Smooth muscle cell of the brain vasculature (primary cell): ENCODE measurements at places on chromosomes 11 and 22.

DNA sequence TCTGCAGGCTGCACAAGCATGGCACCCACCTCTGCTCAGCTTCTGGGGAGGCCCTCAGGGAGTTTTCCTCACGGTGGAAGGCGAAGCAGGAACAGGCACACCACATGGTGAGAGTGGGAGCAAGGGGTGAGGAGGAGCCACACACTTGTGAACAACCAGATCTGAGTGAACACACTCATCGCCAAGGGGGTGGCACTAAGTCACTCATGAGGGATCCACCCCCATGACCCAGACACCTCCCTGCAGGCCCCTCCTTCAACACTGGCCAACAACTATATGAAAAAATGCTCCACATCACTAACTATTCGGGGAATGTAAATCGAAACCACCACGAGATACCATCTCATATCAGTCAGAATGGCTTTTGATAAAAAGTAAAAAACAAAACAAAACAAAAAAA, 722 bp upstream of the KRTAP5-2 start:
- DNase-seq = no peak

- no peak for DNase-seq
Observed at GRCh38 chr11:68581439-68581838, 102.9 kb upstream of the GAL start.

- no peak for DNase-seq
Observed at GRCh38 chr11:62030071-62030684, 62.7 kb upstream of the FTH1 start.

GRCh38 chr11:130068546-130068985, 1.1 kb upstream of the APLP2 start:
- no peak for DNase-seq

- no peak for DNase-seq
Observed at GRCh38 chr22:17589810-17590375, 26.6 kb downstream of the SLC25A18 start.

- DNase-seq = no peak
Observed at GRCh38 chr22:35752006-35752862, 34.6 kb downstream of the APOL5 start.

DNA sequence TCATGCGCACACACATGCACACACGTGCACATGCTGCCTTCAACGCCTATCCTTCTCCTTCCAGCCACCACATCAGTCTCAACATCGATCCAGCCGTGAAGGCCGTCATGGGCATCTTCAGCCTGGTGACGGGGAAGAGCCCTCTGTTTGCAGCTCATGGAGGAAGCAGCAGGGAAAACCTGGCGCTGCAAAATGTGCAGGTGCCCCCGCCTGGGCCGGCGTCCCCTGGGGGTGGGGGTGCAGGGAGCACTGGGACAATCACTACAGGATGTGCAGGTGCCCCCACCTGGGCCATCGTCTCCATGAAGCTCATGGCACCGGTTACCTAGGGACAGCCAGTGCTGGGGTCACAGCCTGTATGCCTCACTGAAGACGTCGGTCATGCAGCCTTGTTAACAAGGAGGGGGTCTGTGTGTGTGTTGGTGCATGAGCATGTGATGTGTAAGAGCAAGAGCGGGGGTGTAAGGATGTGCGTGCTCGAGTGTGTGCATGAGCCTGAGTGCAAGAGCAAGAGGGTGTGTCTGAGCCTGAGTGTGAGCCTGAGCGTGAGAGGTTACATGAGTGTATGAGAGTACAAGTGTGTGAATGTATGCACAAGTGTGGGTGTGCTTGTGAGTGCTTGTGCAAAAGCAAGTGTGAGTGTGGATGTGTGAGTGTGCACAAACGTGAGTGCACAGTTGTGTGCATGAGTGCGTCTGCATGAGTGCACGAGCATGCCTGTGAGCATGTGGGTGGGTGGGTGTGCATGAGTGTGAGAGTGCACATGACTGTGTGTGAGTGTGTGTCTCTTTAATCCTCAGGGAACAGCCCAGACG, 31.5 kb downstream of the NADSYN1 start:
- no peak for DNase-seq

DNA sequence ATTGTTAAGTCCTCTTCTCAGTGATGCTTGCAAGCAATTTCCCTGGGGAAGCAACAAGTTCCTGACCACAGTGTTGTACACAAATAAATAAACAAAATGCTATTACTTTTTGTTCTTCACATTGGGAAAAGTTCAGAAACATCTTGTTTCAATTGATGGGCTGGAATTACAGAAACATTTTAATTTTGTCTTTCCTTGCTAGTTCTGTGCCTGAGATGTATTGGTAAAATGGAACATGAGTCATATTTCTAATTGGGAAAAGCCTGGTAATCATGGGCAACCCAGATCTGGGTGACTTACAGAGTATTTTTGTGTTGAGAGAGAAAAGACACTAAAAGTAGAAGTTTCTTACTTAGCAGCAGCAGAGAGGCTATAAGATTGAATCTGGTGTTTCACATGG, 576 bp upstream of the BLID start:
- DNase-seq = no peak

DNA sequence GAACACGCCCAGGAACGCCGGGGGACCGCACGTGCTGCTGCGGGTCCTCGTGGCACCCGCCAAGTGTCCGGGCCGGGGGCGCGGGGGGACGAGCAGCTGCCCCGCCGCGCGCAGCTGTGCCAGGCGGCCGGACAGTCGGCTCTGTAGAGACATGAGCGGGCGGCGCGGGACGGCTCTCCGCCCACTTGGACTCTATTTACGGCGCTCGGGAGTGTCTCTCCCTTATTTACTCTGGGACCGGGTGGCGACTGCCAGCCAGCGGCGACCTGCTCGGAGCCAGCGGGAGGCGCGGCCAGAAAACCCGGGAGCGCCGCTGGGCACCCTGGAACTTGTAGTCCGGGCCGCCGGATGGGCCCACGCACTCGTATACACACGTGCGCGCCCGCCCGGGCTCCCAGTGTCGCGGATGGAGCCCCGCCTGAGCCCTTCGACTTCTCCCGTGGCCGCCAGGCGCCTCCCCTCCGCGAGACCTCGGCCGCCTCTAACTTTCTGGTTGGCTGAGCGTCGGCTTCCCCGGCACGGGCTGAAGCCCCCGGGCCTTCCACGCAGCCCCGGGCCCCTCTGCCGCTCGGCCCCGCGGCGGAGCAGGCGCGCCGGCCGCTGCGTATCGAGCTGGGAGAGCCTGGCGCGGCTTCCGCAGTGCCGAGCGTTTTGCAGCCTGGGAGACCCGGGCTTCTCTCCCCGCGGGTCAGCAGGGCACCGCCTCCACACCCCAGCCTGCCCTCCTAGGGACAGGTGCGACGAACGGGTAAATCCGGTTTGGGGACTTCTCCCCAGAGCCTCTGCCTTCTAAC, at the start of gene MACROD1:
Gene MACROD1 (minus strand): TSS at position 272 of the 794 bp plus-strand sequence. CDS start 119 bp downstream, at position 153.
- DNase-seq = peak; percentile 39

DNA sequence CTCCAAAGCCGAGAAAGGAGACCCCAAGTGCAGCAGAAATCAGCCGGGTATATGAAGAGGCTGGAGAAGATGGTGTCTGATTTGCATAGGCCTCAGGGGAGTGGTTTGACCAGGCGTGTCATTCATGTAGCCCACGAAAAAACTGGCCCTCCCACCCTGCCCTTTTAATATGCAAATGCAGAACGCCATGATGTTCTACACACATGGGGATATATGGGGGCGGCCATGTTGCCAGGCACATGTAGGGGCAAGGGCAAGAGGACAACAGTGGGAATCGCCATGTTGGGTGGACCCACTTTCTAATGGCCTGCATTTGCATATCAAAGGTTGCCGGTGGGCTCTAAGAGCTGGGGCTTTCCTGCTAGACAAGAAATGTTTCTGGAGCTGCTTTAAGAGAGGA, 86.4 kb downstream of the ISX start:
- no peak for DNase-seq

GRCh38 chr11:17694494-17695110, 24.8 kb upstream of the MYOD1 start:
- DNase-seq = no peak

DNA sequence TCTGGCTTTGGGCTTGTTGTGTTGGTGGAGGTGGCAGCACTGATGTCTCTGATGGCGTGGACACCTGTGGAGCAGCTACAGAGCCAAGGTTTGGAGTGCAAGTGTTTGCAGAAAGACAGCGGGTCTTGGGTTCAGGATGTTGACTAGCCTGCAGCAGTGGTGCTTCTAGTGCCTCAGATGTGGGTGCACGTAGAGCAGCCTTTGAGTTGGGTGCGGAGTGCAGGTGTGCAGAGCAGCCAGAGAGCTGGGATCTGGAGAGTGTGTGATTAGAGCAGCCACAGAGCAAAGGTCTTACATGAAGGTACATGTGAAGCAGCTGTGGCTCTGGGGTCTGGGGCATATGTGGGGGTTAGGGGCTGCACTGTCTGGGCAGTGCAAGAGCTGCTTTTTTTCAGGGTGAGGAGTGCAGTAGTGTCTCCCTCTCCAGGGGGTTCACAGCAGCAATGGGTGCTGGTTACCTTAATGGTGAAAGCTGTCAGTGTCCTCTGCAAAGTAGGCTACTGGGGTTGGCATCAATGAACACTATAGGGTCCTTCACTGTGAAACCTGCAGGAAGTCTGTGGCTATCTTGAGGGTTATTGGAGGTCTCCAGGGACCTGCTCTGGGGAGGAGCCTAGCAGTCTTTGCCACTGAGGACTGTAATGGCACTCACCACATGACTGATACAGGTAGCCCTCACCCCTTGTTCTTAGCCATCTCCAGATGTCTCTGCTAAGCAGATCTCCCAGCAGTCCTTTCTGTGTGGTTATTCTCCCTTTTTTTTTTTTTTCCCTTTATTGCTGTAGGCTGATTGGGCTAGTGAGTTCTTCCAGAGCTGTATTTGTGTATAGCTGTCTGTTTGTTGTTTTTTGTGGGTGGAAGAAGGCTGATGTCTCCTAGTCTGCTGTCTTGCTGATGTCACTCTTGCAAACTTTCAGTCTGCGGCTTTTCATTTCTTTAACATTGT, 14.3 kb downstream of the BIRC2 start:
- no peak for DNase-seq

DNA sequence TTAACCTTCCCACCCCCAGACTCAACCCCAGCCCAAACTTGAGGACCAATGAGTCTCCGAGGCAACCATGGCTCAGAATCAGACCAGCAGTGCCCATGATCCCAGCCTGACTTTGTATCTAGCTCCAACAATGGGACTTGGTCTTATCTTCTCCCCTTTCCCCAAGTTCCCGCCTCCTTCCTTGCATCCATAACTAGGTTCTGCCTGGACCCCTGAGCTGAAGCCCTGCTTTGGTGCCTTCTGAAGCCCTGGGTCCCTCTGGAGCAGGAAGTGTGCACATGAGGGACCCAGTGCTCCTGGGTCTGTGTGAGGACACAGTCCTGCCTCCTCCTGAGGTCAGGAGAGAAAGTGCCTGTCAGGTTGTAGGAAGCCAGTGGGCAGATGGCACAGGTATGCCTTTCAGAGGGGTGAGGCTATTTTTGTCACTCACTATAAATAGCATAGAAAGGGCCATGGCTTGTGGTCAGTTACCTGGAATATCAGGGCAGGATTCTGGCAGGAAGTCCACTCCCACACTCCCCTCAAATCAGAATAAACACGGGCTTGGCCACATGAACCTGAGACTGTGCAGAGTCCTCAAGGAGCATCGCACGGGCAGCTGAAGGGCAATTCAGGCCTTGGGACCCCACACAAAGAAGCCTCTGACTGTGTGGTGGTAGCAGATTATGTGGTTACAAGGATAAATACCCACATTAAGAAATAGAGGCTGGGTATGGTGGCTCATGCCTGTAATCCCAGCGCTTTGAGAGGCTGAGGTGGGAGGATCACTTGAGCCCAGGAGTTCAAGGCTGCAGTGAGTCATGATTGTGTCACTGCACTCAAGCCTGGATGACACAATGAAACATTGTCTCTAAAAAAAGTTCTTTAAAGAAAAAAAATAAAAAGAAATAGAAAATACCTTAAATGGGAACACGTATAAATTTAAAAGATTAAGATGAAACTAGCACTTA, 27.4 kb downstream of the RCN1 start:
- no peak for DNase-seq

DNA sequence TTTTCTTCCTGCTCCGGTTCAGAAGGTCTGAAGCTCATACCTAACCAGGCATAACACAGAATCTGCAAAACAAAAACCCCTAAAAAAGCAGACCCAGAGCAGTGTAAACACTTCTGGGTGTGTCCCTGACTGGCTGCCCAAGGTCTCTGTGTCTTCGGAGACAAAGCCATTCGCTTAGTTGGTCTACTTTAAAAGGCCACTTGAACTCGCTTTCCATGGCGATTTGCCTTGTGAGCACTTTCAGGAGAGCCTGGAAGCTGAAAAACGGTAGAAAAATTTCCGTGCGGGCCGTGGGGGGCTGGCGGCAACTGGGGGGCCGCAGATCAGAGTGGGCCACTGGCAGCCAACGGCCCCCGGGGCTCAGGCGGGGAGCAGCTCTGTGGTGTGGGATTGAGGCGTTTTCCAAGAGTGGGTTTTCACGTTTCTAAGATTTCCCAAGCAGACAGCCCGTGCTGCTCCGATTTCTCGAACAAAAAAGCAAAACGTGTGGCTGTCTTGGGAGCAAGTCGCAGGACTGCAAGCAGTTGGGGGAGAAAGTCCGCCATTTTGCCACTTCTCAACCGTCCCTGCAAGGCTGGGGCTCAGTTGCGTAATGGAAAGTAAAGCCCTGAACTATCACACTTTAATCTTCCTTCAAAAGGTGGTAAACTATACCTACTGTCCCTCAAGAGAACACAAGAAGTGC, 661 bp upstream of the MALAT1 start:
- DNase-seq = no peak

DNA sequence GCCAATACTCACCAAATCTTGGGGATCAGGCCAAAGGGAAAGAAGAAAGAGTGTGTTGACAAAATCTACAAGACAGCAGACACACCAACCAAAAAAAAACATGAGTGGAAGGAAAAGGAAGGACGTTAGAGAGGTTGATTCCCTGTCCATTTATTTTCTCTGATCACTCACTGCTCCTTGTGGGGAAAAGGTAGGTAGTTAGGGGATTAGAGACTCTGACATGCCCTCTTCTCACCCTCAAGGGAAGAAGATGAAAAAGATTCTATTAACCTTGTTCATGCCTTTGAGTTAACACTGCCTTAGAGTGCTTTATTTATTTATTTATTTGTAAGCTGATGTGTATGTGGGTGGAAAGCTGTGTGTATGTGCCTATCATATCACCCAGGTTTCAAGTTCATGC, at the start of gene OR52H1:
Gene OR52H1 (minus strand): TSS at position 101 of the 400 bp plus-strand sequence. CDS start 3,035 bp downstream, outside the sequence.
- DNase-seq = no peak

DNA sequence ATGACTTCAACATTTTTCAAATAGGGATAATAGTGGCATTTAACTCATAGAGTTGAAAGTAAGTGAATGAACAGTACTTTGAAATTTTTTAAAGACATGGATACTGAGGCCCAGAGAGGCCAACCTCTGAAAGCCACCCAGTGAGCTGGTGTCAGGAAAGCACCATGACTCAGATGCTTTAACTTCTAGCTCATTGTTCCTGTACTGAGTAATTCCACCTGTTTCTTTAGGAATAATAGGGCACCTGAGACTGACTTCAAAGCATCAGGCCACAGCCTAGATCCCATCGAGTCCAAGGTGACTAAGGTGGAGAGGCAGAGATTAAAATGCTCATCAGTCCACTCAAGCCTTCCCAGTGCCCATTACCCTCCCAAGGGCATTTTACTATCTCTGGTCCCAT, 491.8 kb upstream of the TENM4 start:
- DNase-seq = no peak

GRCh38 chr22:23591846-23592245, 11.8 kb upstream of the IGLL1 start:
- DNase-seq = no peak
